Activated naive CD4-positive, alpha-beta T cell treated with anti-CD3 and anti-CD28 coated beads, Interleukin-2, amount 50 U/mL, for 72 hours (primary cell): ENCODE measurements at places on chromosomes 5 and 9. TPM values are rescaled to one million over a fixed set of nuclear protein-coding genes. Genes with fewer than 3 reads are reported as not detected.

Gene MPDZ
- total RNA-seq, result not detected

Gene PCDHA9
- not detected for total RNA-seq

Gene FLT4
- 0.98 TPM for total RNA-seq

Gene RNF180
- not detected for total RNA-seq

Gene DAB2IP
- total RNA-seq, result 0.18 TPM

Gene FGD3
- total RNA-seq, result 61.0 TPM

Gene SLCO6A1
- total RNA-seq, result not detected

Gene GNA14
- total RNA-seq, result 0.25 TPM
